ENCODE measurements at places on chromosomes 2 and 18. TPM values are rescaled to one million over a fixed set of nuclear protein-coding genes. Genes with fewer than 3 reads are reported as not detected.
A peak's percentile ranks its signal among the peaks of the same experiment; 100 is the strongest.

DNA sequence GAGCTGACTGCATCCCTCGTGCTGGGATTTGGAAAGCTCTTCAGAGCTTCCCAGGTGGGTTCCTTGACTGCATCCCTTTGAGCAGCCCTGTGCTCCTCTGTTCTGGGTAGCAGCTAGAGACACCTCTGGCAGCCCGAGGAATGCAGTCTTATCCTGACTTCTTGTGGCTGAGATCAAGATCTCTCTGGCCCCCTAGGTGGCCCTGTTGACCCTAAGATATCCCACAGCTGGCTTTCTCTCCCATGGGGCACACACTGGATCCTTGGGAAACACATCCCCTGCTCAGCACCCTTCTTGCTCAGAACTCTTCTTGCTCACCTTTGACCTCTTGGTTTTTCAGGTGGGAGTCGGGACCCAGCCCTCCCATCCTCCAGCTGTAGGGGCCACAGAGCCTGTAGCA, 237.2 kb downstream of the TSN start:
- DNase-seq = no peak

DNA sequence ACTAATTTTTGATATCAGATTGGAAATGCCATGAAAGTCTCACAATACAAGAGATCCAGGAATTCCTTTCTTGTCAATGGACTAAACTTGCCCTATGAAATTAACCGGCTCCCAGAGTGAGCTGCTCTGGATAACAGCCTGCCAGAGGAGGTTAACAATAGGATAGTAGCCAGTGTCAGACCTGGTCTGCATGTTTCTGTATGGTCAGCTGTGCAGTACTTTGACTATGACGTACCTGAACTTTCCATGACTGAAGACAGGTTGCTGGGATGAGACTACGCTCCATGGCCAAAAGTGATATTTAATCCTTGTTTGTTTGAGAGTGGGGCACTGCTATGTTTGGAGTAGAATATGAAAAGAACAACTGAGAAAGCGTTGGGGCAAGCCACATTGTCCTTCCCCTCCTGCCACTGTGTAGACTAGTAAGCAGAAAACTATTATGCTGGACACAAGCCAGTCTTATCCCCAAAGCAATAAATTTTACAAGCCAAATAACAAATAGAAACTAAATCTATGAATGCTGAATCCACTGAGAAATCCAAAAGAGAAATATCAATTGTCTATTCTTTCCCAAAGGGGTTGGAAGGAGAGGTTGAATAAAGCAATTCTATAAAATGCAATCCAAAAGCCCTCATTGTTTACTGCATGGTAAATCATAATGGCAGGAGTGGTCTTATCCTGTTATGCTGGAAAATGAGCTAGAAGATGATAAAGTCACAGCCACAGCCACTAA, 115.5 kb upstream of the CYP26B1 start:
- no peak for DNase-seq

DNA sequence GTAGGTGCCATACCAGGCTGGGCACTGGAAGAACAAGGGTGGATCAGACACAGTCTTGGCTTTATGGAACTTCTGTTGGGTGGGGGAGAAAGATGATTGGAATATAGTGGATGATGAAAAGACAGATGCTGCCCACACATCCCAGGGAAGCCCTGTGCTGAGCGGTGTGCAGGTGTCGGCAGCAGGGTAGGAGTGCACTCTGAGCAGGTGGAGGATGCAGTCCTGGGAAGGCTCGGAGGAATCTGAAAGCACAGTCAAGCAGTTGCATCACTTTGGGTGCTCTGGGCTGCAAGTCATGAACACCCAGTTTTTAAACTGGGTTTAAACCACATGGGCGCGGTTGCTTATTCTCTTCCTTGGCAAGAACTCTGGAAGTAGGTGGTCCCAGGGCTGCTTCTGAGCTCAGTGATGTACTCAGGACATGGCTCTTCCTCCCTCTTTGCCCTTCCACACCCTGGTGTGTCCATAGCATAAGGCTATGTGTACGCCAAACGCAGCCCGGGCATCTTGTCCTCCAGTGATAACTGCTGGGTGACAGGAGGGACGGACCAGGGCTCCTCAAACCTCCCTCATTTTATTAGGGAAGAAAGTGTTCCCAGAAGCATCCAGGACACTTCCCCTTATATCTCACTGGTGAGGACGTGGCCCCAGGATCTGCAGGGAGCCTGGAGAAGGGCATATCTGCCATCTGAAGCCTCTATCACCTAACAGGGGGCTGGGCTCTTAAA, 84.0 kb downstream of the SH3RF3 start:
- no peak for DNase-seq

DNA sequence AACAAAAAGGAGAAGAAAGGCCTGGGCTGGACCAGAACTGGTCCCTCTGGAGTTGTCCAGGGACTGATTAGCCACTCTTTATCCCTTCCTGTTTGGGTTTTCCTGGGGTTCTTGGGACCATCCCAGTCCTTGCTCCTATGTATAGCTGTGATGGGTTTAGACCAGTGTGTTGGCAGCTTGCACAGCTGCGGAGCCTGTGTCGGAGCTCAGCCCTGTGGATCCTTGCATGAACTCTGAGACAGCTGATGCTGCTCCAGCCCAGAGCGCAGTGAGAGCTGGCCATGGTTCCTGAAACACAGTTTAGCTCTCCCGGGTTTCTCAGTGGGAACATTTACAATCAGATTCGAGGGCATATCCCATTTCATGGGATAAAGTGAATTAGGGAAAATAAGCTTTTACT, 16.9 kb downstream of the IMPA2 start:
- no peak for DNase-seq

- no peak for DNase-seq
These were observed 72.8 kb upstream of the YPEL5 start for GRCh38 chr2:30074023-30074422.

DNA sequence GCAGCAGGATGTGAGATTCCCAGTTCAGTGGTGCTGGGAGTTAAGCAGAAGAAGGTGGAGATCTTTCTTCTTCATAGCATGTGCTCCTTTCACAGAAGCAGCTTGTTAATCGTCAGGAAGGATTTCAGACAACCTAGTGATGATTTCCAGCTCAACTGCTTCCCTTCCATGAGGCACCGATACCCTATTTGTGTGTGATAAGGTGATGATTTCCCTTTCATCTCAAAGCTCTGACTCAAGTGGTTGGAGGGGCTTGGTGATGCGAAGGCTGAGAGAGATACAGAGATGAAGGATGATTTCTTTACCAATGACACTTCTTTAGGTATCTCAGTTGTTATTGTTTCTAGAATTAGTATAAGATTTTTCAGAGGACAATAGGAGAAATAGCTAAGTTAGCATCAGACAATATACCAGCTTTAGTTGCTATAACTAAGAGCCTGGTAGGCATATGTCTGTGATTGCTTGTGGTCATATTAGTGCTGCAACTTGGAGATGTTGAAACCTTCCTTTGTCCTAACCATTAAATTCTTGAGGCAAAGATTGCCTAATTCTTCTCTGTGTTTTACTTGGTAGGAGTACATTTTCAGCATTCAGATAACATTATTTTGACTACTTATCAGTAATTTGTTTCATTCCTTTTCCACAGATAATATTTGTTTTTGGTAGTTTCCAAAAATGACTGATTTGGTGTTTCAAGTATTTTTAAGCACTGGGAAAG, 111.3 kb downstream of the PLCL1 start:
- no peak for DNase-seq

DNA sequence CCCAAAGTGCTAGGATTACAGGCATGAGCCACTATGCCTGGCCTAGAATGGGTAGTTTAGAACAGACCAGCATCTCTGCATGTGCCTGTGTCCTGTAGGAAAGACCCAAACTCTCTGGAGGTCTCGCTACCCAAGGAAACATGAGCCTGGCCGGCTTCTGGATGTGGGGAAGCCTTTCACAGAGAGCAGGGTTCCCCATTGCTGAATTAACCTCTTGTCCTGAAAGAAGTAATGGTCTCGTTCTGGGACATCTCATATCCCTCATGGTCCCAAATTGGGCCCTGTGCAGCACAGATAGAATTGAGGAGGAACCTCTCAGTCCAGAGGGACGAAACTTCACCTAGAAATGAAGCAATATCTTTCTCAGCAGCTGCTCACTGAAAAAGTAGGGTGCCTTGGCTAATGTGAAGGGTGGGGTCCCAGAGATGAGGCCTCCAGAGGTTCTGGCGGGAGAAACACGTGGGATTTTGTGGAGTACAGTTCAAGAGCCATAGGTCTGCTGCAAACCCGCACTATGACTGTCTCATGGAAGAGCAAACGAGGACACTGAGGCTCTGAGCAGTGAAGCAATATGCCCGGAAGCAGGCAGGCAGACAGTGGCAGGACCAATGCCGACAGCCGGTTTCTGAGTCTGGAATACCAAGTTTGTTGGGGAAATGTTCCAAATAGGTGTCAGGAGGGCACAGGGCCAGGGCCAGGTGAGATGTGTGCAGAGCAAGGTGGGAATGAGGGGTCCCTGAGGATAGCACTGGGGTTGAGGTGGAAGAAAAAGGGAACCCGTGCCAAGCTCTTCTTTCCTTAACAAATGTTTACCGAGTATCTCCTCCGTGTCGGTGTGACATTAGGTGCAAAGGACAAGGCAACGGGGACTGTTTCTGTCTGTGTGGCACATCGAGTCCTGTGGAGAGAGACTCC, 121.0 kb upstream of the TWIST2 start:
- DNase-seq = no peak

GRCh38 chr18:26233208-26233607, 7.0 kb downstream of the TAF4B start:
- DNase-seq = no peak

DNA sequence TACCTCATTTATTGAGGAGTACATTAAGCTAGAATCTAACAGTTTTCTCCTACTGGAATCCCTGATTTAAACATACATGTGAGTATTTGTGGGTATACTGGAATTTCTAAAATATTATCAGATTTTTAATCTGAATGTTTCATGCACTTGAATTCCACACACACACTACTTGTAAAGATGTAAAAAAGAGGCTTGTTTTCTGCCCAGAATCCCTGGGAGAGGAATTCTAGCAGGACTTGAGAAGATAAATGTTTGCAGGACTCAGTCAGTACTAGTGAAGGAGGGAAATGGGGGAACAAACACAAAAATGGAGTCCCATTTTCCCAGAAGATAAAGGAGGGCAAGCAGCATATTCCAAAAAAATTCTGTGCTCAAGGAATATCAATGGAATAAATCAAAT, 17.0 kb downstream of the COL5A2 start:
- DNase-seq = no peak

GRCh38 chr2:35365859-35366258, 989.7 kb upstream of the CRIM1 start:
- no peak for DNase-seq

DNA sequence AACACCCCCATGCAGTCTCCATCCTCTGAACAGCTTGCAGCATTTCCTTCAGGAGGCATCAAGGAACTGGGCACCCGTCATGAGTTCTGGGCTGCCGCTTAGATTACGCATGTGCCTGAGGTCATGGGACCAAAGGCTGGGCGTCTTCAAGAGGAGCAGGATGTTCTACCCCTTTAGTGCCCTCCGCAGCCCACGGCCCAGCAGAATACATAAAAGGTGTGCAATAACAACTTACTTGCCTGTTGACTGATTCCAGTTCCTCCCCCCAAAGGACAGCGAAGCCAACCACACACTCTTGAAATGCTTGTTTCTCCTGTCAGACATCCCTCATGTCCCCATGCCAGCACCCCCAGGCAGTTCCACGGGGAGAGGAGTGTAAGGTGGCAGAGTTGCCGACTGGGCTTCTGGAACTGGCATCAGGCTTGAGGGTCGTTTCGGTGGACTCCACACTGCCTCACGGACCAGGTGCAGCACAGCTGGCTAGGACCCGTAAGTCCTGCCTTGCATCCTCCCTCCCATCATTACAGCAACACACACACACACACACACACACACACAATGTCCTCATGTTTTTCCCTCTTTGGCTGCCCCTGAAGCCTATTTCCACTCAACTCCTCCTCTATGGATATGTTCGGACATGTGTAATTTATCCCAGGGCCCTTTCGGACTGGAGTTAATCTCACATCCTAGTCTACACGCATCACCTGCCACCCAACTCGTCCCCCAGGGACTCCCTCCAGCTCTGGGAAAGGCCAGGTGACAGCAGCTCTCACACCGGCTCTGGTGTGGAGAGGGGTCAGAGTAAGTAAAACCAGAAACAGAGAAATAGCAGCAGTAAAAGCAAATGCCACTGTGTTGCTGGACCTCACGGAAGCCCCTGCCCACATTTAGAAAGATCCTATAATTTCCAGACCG, 200.7 kb downstream of the BCL11A start:
- no peak for DNase-seq

DNA sequence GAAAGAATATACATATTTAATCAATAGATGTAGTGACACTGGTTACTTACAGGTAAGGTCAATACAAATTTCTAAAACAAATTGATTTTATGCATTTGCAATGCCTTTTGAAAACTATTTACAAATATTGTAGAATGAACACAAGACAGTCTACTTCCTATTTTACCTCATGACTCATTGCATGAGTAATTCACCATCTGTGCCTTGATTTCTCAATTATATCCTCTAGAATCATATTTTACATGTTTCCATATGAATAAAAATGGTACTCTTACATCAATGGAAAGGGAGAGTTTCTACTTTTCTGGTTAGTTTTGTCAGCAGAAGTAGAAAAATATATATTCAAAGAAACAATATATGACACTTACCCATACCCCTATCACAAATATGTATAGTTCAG, 203.8 kb upstream of the CDH7 start:
- DNase-seq = no peak

DNA sequence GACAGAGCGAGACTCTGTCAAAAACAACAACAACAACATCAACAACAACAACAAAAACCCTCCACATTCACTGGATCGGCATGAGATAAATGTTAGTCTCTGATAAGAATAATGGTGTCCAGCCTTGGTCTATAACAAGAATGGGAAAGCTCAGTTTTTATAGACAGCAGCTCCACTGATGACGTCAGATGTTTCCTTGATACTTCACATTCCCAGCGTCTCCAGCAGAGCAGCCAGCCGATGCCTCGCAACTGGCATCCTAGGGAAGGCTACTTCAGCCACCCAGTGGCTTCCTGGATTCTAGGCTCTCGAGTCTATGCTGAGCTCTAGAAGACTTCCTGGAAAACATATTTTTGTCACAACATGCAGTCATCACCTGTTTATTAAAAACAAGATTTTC, 271.4 kb upstream of the SMIM21 start:
- DNase-seq = no peak

GRCh38 chr2:161121622-161122021, 38.6 kb upstream of the TANK start:
- no peak for DNase-seq

- no peak for DNase-seq
These were observed 93.9 kb downstream of the CABYR start for GRCh38 chr18:24232800-24233199.

GRCh38 chr18:45566025-45566740, 49.1 kb upstream of the SLC14A2 start:
- no peak for DNase-seq

GRCh38 chr18:62001396-62001795, 108.6 kb upstream of the RNF152 start:
- DNase-seq = no peak

GRCh38 chr2:188291617-188292347, at the start of gene GULP1:
Gene GULP1 (plus strand): TSS chr2:188291874. CDS start chr2:188477703, 185,829 bp downstream.
- DNase-seq = peak; percentile 78

ANKRD30B gene
- 2.5 TPM for total RNA-seq

SERPINB10 gene
- total RNA-seq = not detected

ACADL gene
- total RNA-seq = 2.5 TPM

NT5DC4 gene
- not detected for total RNA-seq

C2orf78 gene
- total RNA-seq = not detected

RPRM gene
- total RNA-seq = 0.85 TPM

CHRNA1 gene
- total RNA-seq = not detected

RNF152 gene
- total RNA-seq = 17.3 TPM

ARHGEF4 gene
- 1.8 TPM for total RNA-seq

ERBB4 gene
- total RNA-seq = not detected

SERPINB7 gene
- not detected for total RNA-seq

SNTG2 gene
- total RNA-seq = 5.0 TPM

GRHL1 gene
- not detected for total RNA-seq

IL1F10 gene
- total RNA-seq = not detected

KIDINS220 gene
- 74.0 TPM for total RNA-seq

C1QL2 gene
- not detected for total RNA-seq

Data from Peyer's patch (tissue), 4 donors.